ENCODE measurements at places on chromosomes 16 and 17.

GRCh38 chr17:43019418-43019817, 2.8 kb downstream of the VAT1 start:
- DNase-seq: no peak

GRCh38 chr17:10458701-10459100, 10.7 kb downstream of the MYH4 start:
- no peak for DNase-seq

- peak; percentile 29 for DNase-seq
Measured at GRCh38 chr17:17694169-17695081, 13.2 kb downstream of the RAI1 start.

- DNase-seq: no peak
Measured at GRCh38 chr16:75043175-75043895, 44.5 kb downstream of the ZNRF1 start.

- no peak for DNase-seq
Measured at GRCh38 chr17:63140255-63140654, 174.2 kb downstream of the TANC2 start.

- no peak for DNase-seq
Measured at GRCh38 chr17:81442791-81443190, 47.5 kb downstream of the BAHCC1 start.

DNA sequence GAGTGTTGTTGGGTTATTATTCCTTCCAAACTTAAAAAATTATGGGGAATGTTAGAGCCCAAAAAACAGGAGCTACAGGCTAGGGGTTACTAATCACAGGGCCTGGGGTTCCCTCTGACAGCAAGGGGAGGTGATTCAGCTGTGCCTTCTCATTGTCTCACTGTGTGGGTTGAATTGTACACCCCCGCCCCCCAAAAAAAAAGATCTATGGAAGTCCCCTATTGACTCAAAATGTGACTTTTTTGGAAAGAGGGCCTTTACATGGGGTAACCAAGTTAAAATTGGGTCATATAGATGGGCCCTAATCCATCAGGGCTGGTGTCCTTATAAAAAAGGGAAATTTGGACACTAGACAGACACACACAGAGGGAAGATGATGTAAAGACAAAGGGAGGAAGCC, 190.2 kb downstream of the SOX9 start:
- no peak for DNase-seq

- no peak for DNase-seq
Measured at GRCh38 chr17:81160747-81161453, 4.4 kb upstream of the PVALEF start.

- DNase-seq: no peak
Measured at GRCh38 chr16:24146518-24146917, 109.6 kb upstream of the CACNG3 start.

- no peak for DNase-seq
Measured at GRCh38 chr17:80132906-80133625, 13.9 kb downstream of the EIF4A3 start.

GRCh38 chr17:73291260-73291801, 20.5 kb downstream of the CDC42EP4 start:
- no peak for DNase-seq

All from stimulated activated CD4-positive, alpha-beta T cell treated with anti-CD3 and anti-CD28 coated beads, Interleukin-1b, Interleukin-23, amount 100 ng/mL, for 1 hour (primary cell).